ENCODE measurements at places on chromosomes 7 and 10.

- DNase-seq, result no peak
- H3K4me1 ChIP-seq, result no peaks in the 10 kb centered on the region
- H3K27me3 ChIP-seq, result no peaks in the 10 kb centered on the region
- no peaks in the 10 kb centered on the region for H3K36me3 ChIP-seq
- no peak overlapping the region for H3K4me3 ChIP-seq
Observed at GRCh38 chr7:30351724-30352123, 67.3 kb downstream of the ZNRF2 start.

- H3K4me3 ChIP-seq, result no peak overlapping the region
- no peak overlapping the region for H3K27ac ChIP-seq
- peaks cover 4% of the 10 kb centered on the region for H3K36me3 ChIP-seq
- peaks cover 3% of the 10 kb centered on the region for H3K4me1 ChIP-seq
- H3K27me3 ChIP-seq, result no peaks in the 10 kb centered on the region
Observed at GRCh38 chr10:69130251-69130650, 6.3 kb downstream of the VPS26A start.

GRCh38 chr10:53833908-53834307 is 967.1 kb downstream of the PCDH15 start:
- no peaks in the 10 kb centered on the region for H3K27me3 ChIP-seq
- H3K4me3 ChIP-seq, result no peak overlapping the region
- H3K27ac ChIP-seq, result no peak overlapping the region

- no peak for DNase-seq
- H3K4me1 ChIP-seq, result peaks cover 21% of the 10 kb centered on the region
- H3K4me3 ChIP-seq, result peak overlapping the region; percentile 27
- no peaks in the 10 kb centered on the region for H3K36me3 ChIP-seq
- no peak overlapping the region for H3K27ac ChIP-seq
Observed at GRCh38 chr7:11830582-11831155, 1.3 kb downstream of the THSD7A start.

DNA sequence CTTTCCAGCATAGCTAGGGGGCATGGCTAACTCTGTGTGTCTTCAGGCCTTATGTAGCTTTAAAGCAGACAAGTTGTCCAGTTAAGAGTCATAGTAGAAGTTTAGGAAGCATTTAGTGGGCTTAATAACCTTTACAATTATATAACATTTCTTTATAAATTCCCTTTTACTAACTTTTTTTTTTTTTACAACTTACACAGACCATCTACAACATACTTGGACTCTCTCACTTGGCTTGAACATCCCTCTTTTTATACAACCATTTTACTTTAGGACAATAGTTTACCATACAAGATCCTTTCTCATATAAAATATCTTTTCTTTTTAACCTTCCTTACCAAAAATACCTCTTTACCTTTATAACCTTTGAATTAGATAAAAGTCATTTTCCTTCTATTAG is 26.3 kb downstream of the SP4 start:
- H3K4me3 ChIP-seq, result no peak overlapping the region
- DNase-seq, result no peak
- no peaks in the 10 kb centered on the region for H3K4me1 ChIP-seq
- no peak overlapping the region for H3K27ac ChIP-seq
- H3K36me3 ChIP-seq, result no peaks in the 10 kb centered on the region

GRCh38 chr10:72171175-72171630 is 44.6 kb upstream of the ANAPC16 start:
- no peaks in the 10 kb centered on the region for H3K27me3 ChIP-seq
- DNase-seq, result no peak
- no peak overlapping the region for H3K4me3 ChIP-seq
- H3K27ac ChIP-seq, result no peak overlapping the region

- DNase-seq, result peak; percentile 46
- no peak overlapping the region for H3K27ac ChIP-seq
- H3K27me3 ChIP-seq, result no peaks in the 10 kb centered on the region
- H3K4me3 ChIP-seq, result no peak overlapping the region
- peaks cover 53% of the 10 kb centered on the region for H3K36me3 ChIP-seq
Observed at GRCh38 chr7:30617359-30617758, 22.7 kb downstream of the GARS1 start.

- no peaks in the 10 kb centered on the region for H3K4me1 ChIP-seq
- no peaks in the 10 kb centered on the region for H3K27me3 ChIP-seq
- H3K36me3 ChIP-seq, result no peaks in the 10 kb centered on the region
- H3K27ac ChIP-seq, result no peak overlapping the region
Observed at GRCh38 chr10:22911889-22912762, 15.7 kb upstream of the ARMC3 start.

- no peak overlapping the region for H3K27ac ChIP-seq
- no peaks in the 10 kb centered on the region for H3K4me1 ChIP-seq
- no peaks in the 10 kb centered on the region for H3K27me3 ChIP-seq
- H3K4me3 ChIP-seq, result no peak overlapping the region
- no peaks in the 10 kb centered on the region for H3K36me3 ChIP-seq
Observed at GRCh38 chr7:118492466-118492865, 268.0 kb downstream of the ANKRD7 start.

DNA sequence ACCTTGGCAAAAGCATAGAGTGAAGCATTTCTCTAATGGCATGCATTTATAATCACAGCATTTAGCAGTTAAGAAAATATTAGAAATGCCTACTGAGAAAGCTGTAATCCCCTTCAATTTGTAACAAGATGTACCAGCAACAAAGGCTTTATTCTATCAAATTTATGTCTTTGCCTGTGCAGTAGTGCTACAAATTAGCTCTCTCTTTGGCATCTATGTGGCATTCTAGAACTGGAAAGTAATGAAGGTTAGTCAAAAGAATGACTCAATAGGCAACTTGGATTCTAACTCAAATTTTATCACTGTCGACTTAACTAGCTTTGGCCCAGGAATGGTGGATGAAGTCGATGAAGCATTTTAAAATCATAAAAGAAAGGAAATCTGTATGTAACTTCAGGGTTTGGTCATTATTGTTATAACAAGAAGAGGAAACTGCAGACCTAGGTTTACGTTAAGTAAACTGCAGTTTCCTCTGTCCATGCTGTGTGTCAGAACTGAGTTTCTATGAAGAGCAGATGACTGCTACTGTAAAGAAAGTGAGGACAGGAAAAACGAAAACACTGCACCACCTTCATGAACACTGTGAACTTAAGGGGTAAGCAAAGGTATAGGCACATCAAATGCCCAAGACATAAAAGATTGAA is 140.0 kb downstream of the RAPGEF5 start:
- no peak overlapping the region for H3K27ac ChIP-seq
- peaks cover 13% of the 10 kb centered on the region for H3K4me1 ChIP-seq
- no peaks in the 10 kb centered on the region for H3K27me3 ChIP-seq
- peak overlapping the region; percentile 27 for H3K4me3 ChIP-seq

DNA sequence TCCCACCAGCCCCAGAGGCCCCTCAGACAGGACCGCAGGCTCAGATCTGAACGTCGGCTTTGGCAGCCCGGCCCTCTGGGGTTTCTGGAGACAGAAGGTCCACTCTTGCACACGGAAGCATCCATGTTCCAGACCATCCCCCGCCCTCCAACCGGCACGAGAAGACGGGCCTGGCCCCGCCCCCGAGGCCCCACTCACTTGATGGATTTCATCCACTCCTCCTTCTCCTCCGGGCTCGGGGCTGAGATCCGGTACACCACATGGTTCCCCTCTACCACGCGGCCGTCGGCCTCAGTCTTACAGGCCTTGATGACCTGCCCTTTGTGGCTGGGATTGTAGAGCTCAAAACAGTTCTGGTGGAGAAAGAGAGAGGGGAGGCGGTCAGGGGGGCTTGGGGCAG is 107.3 kb downstream of the CYTH3 start:
- no peaks in the 10 kb centered on the region for H3K27me3 ChIP-seq
- H3K4me3 ChIP-seq, result no peak overlapping the region
- H3K4me1 ChIP-seq, result no peaks in the 10 kb centered on the region
- H3K36me3 ChIP-seq, result peaks cover 4% of the 10 kb centered on the region

- no peaks in the 10 kb centered on the region for H3K27me3 ChIP-seq
- peak overlapping the region; percentile 22 for H3K27ac ChIP-seq
- H3K36me3 ChIP-seq, result peaks cover 12% of the 10 kb centered on the region
- no peak overlapping the region for H3K4me3 ChIP-seq
- no peak for DNase-seq
Observed at GRCh38 chr10:124692100-124692446, 52.1 kb downstream of the FAM53B start.

GRCh38 chr7:151844825-151845200 is 32.1 kb downstream of the PRKAG2 start:
- no peak overlapping the region for H3K4me3 ChIP-seq
- no peaks in the 10 kb centered on the region for H3K4me1 ChIP-seq
- no peak overlapping the region for H3K27ac ChIP-seq
- no peaks in the 10 kb centered on the region for H3K27me3 ChIP-seq
- no peak for DNase-seq

- no peak for DNase-seq
- H3K4me3 ChIP-seq, result no peak overlapping the region
- H3K27ac ChIP-seq, result no peak overlapping the region
- no peaks in the 10 kb centered on the region for H3K27me3 ChIP-seq
- H3K36me3 ChIP-seq, result no peaks in the 10 kb centered on the region
Observed at GRCh38 chr7:30330134-30331111, 46.0 kb downstream of the ZNRF2 start.

DNA sequence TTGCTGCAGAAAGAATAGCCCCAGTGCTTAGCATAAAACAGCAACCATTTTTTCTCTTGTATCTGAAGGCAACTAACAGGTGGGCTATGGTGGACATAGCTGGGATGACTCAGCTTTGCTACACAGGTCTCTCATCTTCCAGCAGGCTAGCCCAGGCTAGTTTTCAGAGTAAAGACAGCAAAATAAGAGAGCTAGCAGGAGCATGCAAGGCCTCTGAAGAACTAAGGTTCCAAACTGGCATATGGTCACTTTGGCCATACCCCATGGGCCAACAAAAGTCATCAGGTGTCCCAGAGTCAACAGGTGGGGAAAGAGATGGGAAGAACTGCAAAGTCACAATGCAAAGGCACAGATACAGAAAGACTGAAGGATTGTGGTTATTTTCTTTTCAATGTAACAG is 571.6 kb upstream of the MGMT start:
- no peaks in the 10 kb centered on the region for H3K36me3 ChIP-seq
- H3K27ac ChIP-seq, result no peak overlapping the region

GRCh38 chr10:104117839-104118323 is 4.1 kb upstream of the SFR1 start:
- DNase-seq, result peak; percentile 34
- no peaks in the 10 kb centered on the region for H3K27me3 ChIP-seq
- no peaks in the 10 kb centered on the region for H3K36me3 ChIP-seq
- peaks cover 10% of the 10 kb centered on the region for H3K4me1 ChIP-seq

DNA sequence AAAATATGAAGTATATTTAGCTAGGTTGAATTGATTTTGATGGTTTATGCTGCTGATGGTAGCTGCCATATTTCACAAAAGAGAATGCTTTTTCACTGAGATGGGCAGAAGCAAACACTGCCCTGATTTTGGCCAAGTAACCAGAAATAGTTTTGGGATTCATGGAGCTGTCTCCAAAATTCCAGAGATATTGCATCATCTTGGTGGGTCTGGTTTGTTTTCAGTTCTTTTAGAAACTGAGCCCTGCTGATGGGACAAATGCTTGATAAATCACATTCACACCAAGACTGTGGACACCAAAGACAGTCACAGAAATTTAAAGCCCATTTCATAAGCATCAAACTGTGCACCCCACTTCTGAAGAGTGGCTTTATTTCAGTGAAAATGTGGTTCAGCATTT is 140.5 kb downstream of the BICC1 start:
- H3K4me3 ChIP-seq, result no peak overlapping the region
- H3K27me3 ChIP-seq, result no peaks in the 10 kb centered on the region
- DNase-seq, result no peak
- H3K36me3 ChIP-seq, result no peaks in the 10 kb centered on the region
- no peak overlapping the region for H3K27ac ChIP-seq

DNA sequence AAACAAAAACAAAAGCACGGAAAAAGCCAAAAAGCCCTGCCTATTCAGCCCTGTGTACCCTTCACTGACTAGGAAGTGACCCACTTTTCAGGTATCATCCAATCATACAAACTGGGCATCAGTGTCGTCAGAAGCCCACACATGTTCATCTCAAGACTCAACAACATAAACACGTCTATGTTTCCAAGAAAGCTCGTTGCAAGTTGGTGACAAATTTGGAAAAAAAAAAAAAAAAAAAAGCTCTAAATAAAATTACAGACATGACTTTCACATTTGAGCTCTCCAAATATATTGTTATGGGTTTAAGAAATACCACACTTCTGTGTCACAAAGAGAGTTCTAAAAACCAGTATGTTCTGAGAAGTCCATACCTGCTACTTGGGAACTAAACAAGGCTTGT is 204.7 kb upstream of the KLF14 start:
- no peak overlapping the region for H3K27ac ChIP-seq
- DNase-seq, result no peak
- no peaks in the 10 kb centered on the region for H3K36me3 ChIP-seq

- no peaks in the 10 kb centered on the region for H3K36me3 ChIP-seq
- H3K27ac ChIP-seq, result no peak overlapping the region
- no peak for DNase-seq
- H3K4me3 ChIP-seq, result no peak overlapping the region
- no peaks in the 10 kb centered on the region for H3K4me1 ChIP-seq
Observed at GRCh38 chr10:116536810-116537209, 8.9 kb upstream of the PNLIP start.

DNA sequence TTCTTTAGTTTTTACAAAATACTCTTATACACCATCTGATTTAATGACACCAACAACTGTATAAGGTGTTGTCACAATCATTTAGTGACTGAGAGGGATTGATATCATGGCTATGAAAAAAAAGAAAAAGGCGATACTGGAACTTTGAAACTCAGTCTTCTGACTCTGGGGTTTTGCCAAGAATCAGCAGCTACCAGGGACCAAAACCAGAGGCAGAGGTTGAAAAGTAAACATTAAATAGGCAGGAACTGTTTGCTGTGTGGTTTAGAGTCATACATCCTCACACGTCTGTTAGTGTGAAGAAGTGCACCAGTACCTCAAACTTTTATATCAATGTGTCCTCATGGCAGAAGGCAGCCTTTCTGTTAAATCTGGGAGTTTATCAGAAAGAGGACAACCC is 19.9 kb upstream of the GGCT start:
- no peaks in the 10 kb centered on the region for H3K27me3 ChIP-seq
- no peaks in the 10 kb centered on the region for H3K36me3 ChIP-seq
- peak; percentile 36 for DNase-seq
- no peak overlapping the region for H3K4me3 ChIP-seq
- H3K4me1 ChIP-seq, result no peaks in the 10 kb centered on the region

GRCh38 chr10:16742165-16742960 is 74.9 kb downstream of the RSU1 start:
- H3K36me3 ChIP-seq, result no peaks in the 10 kb centered on the region
- H3K27ac ChIP-seq, result no peak overlapping the region
- H3K4me3 ChIP-seq, result no peak overlapping the region
- no peaks in the 10 kb centered on the region for H3K27me3 ChIP-seq
- peak; percentile 48 for DNase-seq

GRCh38 chr10:62093863-62094291 is 174.8 kb downstream of the RTKN2 start:
- no peaks in the 10 kb centered on the region for H3K27me3 ChIP-seq
- H3K27ac ChIP-seq, result peak overlapping the region; percentile 45
- peak; percentile 37 for DNase-seq
- no peak overlapping the region for H3K4me3 ChIP-seq

DNA sequence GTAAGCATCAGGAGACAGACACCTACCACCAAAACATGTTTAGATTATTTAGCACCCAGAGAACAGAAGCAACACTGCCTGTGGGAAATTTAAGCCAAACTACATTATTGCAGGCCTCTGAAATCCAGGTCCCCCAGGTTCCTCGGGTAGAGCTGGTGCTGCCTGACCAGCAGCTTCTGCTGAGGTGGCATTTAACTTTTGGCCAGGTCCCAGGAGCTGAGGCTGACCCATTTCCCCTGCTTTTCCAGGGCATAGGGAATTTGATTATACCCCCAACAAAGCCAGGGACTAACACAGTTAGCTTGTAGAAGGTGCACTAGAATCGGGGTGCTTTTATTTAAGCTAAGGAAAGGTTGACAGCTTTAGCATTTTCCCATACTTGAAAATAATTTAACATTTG is 4.7 kb downstream of the LRRC4 start:
- no peaks in the 10 kb centered on the region for H3K27me3 ChIP-seq
- peaks cover 7% of the 10 kb centered on the region for H3K4me1 ChIP-seq
- H3K4me3 ChIP-seq, result no peak overlapping the region
- no peak for DNase-seq
- no peak overlapping the region for H3K27ac ChIP-seq

Measured in lung (tissue), 17 donors.